Natural killer cell (primary cell): ENCODE measurements at places on chromosomes 1 and 21.

- no peaks in the 10 kb centered on the region for H3K4me1 ChIP-seq
- no peak overlapping the region for H3K27ac ChIP-seq
- no peak for DNase-seq
- no peak overlapping the region for H3K4me3 ChIP-seq
- no peaks in the 10 kb centered on the region for H3K36me3 ChIP-seq
- no peaks in the 10 kb centered on the region for H3K27me3 ChIP-seq
Measured at GRCh38 chr1:244092964-244093638, 42.0 kb downstream of the ZBTB18 start.

GRCh38 chr21:36491209-36491910 lies 11.4 kb upstream of the CLDN14 start:
- no peak overlapping the region for H3K27ac ChIP-seq
- H3K4me1 ChIP-seq, result no peaks in the 10 kb centered on the region
- no peak overlapping the region for H3K4me3 ChIP-seq
- no peaks in the 10 kb centered on the region for H3K36me3 ChIP-seq
- H3K27me3 ChIP-seq, result no peaks in the 10 kb centered on the region

GRCh38 chr1:64866689-64867088 lies 99.7 kb downstream of the JAK1 start:
- no peaks in the 10 kb centered on the region for H3K27me3 ChIP-seq
- no peak overlapping the region for H3K4me3 ChIP-seq
- no peak for DNase-seq
- peaks cover 41% of the 10 kb centered on the region for H3K4me1 ChIP-seq

- H3K27ac ChIP-seq, result no peak overlapping the region
- H3K36me3 ChIP-seq, result no peaks in the 10 kb centered on the region
- no peaks in the 10 kb centered on the region for H3K27me3 ChIP-seq
- DNase-seq, result no peak
- H3K4me1 ChIP-seq, result no peaks in the 10 kb centered on the region
Measured at GRCh38 chr1:218529646-218530300, 184.6 kb downstream of the TGFB2 start.

- no peaks in the 10 kb centered on the region for H3K4me1 ChIP-seq
- peaks cover 1% of the 10 kb centered on the region for H3K36me3 ChIP-seq
- no peak for DNase-seq
- no peak overlapping the region for H3K4me3 ChIP-seq
- no peaks in the 10 kb centered on the region for H3K27me3 ChIP-seq
- H3K27ac ChIP-seq, result no peak overlapping the region
Measured at GRCh38 chr1:222898191-222898527, 83.3 kb downstream of the DISP1 start.
